ENCODE measurements at places on chromosomes 2 and 18. TPM values are rescaled to one million over a fixed set of nuclear protein-coding genes. Genes with fewer than 3 reads are reported as not detected.

The SERPINB12 gene
- total RNA-seq = not detected

The BOLL gene
- total RNA-seq = not detected

The LHCGR gene
- total RNA-seq = not detected

The CMPK2 gene
- 3.4 TPM for total RNA-seq

The ALPI gene
- not detected for total RNA-seq

The CASP8 gene
- total RNA-seq = 209 TPM

The DTNA gene
- not detected for total RNA-seq

The VWC2L gene
- not detected for total RNA-seq

The RAB6C gene
- total RNA-seq = not detected

The RSAD2 gene
- 5.2 TPM for total RNA-seq

The UGT1A5 gene
- not detected for total RNA-seq

The LAMA1 gene
- not detected for total RNA-seq

The IL36A gene
- total RNA-seq = 1.2 TPM

The KIF3C gene
- 4.9 TPM for total RNA-seq

DNA sequence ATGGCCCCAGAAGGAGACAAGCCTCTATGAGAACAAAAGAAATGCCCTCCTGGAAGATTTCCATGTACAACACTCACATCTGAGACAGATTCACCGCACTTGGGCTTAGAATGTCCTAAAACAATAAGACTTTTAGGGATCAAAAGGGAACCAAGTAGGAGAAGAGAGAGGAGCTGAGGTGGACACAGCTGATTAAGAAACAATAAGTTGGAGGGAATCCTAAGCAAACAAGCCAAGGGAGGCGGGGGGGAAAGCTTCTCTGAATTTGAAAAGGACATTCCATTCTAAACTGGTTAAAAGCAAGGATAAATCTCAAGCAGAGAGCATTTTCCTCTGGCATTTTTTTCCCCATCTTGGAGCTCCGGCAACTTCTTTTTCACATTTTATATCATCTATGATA lies 9.9 kb downstream of the ACVR1 start:
- no peak for DNase-seq

DNA sequence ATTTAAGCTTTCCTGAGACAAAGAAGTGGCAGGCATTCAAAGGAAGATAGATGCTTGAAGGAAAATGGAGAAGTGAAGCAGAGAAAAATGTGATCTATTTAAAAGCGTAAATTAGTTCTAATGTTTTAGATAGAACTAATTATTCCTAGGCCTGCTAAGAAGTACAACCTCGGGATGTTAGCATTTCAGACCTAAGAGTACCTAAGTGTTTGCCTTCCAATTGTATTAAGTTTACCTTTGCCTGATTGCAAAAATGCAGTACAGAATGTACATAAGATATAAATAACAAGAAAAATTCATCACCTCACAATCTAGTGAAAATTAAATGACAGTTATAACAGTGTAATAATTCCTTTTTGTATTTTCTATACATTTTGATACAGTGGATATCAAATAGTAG lies 71.1 kb upstream of the HNMT start:
- DNase-seq = no peak

DNA sequence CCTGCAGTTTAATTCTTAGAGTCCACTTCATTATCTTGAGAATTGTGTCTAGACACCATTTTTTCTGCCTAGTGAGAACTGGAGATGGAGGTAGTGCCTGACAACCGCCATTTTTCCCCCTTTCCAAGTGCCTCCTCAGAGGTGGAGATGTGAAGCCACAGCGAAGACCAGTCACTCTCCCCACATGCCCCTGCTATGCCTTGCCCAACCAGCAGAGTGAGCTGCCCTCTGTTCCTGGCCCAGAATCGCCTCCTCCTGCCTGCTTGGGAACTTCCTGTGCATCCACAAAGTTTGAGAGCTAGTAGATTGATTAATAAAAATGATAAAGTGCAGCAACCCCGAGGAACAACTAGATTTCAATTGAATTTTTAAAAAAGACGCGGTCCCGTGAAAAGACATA lies 123.3 kb downstream of the CLIP4 start:
- DNase-seq = no peak

DNA sequence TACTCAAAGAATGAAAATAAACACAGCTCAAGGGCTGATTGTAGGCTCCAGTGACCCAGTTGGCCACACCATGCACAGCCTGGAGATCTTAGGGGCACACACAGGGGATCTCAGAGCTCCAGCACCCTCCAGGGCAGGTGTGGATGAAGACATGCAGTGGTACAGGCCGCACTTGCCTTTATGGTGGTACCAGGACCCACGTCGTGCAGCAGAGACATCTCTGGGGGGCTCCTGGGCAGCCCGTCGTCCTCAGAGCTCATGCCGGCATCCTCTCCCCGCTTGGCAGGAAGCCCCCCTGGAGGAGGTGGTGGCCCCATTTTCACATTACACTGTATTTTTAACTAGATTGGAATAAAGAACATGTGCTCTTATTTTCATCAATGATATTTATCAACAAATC lies 101.2 kb upstream of the MGAT4A start:
- no peak for DNase-seq

DNA sequence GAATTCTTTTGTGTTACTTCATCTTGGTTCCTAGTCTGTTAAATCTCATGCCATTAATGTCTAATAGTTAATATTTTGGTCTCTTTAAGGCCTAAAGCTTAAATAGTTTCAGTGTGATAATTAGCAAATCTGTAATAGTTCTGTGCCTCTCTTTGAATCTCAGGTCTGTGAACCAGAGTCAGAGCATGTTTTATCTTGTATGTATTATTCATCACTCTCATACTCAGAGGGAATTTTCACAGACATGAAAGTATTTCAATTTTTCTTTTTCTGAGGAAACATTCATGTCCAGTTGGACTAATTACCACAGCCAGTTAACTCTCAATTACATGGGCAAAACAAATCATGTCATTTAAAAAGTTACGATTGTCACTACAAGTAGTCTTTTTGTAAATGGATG lies 931.9 kb upstream of the SLC39A10 start:
- DNase-seq = no peak

DNA sequence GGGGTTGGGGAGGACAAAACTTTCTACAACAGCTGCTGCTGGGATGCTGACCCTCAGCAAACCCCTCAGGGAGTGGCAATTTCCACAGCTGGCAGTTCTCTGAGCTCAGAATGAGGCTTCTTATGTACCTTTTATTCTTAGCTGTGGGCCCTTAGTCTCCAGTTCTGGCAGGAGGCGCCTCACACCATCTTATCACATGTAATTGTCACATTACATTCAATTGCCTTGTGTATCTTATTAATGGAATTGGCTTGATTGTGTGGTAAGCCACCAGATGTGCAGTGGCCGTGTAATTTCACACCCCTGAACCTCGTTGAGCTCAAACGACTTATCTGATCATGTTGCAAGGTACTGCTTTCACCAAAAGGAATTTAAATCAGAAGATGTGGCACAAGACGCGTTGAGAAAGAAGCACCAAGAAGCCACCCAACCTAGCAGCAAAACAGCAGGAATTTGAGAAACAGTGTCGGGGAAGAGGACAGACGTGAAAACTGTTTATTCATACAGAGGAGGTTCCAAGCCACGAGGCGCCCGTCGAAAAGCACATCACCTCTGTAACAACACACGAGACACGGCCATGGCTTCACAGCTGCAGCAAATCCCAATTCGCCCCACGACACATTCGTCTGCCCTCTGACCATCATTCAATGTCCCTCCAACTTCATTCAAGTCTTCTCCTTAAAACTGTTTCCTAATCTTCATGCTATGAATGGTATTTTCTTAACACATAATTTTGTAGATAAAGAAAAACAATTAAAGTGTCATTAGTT lies 53.6 kb upstream of the LPIN2 start:
- no peak for DNase-seq

DNA sequence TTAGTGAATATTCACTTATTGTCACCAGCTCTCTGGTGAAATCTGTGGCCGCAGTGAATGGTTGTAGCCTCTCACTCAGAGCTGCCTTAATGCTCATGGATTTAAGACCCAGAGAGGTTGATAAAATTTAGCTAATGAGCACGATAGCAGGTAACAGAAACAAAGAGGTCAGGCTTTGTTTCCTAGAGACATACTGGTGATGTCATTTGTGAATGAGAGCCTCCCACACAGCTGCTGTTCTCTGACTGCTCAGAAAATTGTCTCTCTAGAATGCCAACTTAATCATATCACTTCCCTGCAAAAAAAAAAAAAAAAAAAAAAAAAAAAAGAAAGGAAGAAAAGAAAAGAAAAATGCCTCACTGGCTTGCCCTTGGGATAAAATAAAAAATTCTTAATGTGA lies 411.7 kb upstream of the MYT1L start:
- DNase-seq = no peak

DNA sequence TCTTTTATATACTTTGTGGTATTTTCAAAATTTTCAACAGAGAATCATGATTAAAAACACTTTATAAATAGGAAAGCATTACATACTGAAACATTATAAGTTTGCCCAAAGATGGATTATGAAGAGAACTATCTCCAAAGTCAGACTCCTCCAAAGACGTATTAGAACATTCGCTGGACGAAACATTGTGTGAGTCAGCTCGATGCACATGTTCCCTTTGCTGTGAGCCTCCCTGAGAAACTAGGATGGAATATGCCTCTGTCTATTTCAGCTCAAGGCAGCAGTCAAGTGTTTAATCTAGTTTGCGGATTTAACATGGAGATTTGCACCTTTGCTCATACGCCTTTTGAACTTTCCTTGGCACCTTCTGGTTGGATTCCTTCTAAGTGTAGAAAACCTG lies 92.2 kb upstream of the NCKAP5 start:
- DNase-seq = no peak

DNA sequence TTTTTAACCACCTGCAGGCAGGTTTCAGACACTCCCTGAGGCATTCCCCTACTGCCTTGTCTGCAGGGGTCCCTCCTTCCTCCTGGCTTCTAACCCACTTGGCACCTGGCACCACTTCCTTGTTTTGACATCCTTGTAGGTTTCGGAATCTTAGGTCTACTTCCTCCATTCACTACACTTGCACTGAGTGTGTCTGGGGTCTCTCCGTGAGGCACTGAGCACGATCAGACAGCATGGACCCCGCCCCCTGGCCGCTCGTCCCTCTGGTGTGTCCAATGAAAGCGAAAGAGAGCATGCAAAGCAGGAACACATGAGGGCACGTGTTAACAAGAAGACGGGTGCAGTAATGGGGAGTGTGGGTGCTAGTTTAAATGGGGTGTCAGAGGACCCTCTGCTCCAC lies 63.8 kb downstream of the HAUS1 start:
- DNase-seq = no peak

GRCh38 chr18:64091526-64091925 lies 57.4 kb downstream of the LINC00305 start:
- no peak for DNase-seq

DNA sequence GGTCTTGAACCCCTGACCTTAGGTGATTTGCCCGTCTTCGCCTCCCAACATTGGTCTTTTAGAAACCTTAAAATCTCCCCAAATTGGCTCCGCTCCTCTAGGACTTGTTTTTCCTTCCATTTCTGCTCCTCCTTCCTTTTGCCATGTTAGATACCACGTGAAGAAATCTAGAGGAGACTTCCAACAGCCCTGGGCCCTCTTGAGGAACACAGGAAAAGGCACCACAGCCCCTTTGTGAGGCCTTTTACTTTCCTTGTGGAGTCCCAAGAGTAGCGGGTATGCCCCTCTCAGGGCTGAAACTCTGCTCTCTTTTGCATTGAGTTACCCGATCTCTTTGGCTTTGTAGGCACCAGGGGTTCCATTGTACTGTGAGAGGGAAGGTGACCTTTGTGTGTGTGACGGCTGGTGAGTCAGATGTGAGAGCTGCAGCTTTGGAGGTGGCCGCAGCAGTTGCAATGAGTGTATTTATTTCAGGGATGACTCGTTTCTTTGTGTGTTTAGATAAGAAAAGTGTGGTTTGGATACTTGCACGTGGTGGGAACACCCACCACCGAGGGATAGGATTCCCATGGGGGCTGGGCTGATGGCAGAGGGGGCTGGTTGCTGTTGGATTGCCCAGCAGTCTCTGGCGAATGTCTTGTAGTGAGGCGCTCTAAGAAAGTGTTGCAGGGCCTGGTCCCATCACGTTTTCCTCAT lies 218.4 kb upstream of the HS6ST1 start:
- no peak for DNase-seq

DNA sequence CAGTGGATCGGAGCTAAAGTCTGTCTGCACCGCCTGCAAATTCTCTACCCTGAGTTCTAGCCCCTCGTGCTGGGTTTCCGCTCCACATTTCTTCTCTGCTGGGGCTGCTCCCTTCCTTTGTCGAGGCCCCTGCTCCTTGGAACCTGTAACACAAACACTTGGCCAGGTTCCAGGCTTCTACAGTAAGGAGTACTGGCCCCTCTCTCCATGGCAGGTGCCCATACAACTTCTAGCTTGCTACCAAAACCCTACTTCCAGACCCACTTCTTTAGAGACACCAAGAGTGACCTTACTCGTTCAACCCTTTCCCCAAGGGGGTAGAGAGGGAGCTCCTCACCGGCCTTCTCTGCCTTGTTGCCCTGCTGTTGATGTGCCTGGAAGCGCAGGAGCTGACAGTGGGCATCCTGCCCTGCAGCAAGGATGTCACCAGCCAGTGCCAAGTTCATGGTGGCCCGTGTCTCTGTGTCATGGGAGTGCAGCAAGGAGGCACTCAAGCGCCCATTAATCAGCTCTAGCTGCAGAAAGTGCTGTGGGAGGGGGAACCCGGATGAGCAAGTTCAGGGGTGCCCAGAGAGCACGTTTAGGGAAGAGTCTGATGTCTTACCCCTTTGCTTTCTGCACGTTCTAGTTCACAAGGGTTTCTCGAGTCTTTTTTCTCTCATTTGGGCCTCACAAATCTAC lies 1.1 kb downstream of the PREB start:
- no peak for DNase-seq

DNA sequence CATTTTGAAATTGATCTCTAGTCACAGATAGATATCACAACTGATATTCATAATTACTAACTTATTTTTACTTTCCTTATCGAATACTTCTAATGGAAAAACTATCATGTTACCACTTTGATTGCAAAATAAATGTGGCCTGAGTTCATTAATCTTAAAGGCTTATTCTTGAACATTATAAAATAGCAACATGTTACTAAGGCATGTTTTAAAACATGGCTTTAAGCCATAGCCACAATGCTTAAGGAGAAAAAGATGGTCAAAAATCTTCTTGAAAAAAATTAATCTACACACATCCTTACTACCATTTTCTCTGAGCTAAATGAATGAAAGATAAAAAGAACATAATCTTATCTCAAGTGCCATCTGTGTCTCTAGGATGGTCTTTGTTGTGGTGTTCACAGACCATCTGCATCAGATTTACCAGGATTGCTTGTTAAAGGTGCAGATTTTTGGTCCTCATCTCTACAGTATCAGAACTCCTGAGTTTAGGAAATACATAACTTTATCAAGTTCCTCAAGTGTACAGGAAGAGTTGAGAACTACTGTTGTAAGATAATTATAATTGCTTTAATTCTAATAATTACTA lies 15.3 kb downstream of the MTX2 start:
- no peak for DNase-seq

- DNase-seq = no peak
Measured at GRCh38 chr18:24063121-24063731, 48.7 kb downstream of the TTC39C start.

Measured in naive thymus-derived CD8-positive, alpha-beta T cell (primary cell).